Colonic mucosa (tissue), 4 donors: ENCODE measurements at places on chromosomes 2 and 18. TPM values are rescaled to one million over a fixed set of nuclear protein-coding genes. Genes with fewer than 3 reads are reported as not detected.

GRCh38 chr2:159399716-159400415 is 113.4 kb upstream of the WDSUB1 start:
- no peaks in the 10 kb centered on the region for H3K4me1 ChIP-seq
- no peak for DNase-seq
- no peaks in the 10 kb centered on the region for H3K27me3 ChIP-seq
- H3K36me3 ChIP-seq = no peaks in the 10 kb centered on the region

GRCh38 chr2:190791976-190792575 is 88.5 kb upstream of the GLS start:
- H3K4me3 ChIP-seq = no peak overlapping the region
- no peak for DNase-seq
- H3K36me3 ChIP-seq = no peaks in the 10 kb centered on the region
- H3K4me1 ChIP-seq = no peaks in the 10 kb centered on the region

- no peaks in the 10 kb centered on the region for H3K4me1 ChIP-seq
- no peak overlapping the region for H3K4me3 ChIP-seq
- H3K36me3 ChIP-seq = no peaks in the 10 kb centered on the region
- H3K27me3 ChIP-seq = no peaks in the 10 kb centered on the region
Measured at GRCh38 chr18:48847807-48848486, 102.8 kb downstream of the SMAD7 start.

GRCh38 chr2:137838255-137839092 is 125.8 kb upstream of the HNMT start:
- no peaks in the 10 kb centered on the region for H3K27me3 ChIP-seq
- H3K4me3 ChIP-seq = no peak overlapping the region
- H3K4me1 ChIP-seq = no peaks in the 10 kb centered on the region
- H3K27ac ChIP-seq = no peak overlapping the region

The ENOSF1 gene
- total RNA-seq = 51.7 TPM

DNA sequence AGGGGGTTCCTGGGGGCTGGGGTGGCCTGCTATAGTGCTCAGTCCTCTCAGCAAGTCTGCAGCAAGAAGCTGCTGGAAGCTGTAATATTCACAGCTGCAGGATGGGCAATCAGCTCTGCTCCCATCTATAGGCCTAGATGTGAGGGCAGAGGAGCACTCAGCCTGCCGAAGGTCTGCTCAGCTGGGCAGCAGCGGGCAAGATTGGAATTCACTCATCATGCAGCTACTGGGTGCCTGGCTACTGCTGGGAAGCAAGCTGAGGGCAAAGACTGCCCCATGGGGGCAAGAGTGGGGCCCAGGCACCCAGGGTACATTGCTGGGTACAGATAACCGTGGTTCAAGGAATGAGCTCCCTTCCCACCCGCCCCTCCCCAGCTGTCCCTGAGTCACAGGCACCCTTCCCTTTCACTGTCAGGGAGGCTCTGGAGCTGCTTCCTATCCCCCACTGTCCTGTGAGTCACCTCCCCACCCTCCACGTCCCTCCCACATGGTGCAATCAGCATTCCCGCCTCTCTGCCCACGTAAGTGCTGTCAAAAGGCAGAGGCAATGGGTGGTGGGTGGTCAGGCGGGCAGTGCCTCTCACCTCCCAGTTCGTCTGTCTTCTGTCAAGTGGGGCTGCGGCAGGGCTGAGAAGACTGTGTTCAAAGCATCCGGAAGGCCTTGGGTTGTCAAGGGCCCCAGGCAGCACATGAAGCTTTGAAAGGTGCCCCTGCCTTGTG is 169.2 kb downstream of the TRIM43 start:
- no peak overlapping the region for H3K27ac ChIP-seq
- H3K36me3 ChIP-seq = no peaks in the 10 kb centered on the region
- no peaks in the 10 kb centered on the region for H3K4me1 ChIP-seq
- DNase-seq = no peak
- H3K27me3 ChIP-seq = no peaks in the 10 kb centered on the region
- no peak overlapping the region for H3K4me3 ChIP-seq

The SLC19A3 gene
- total RNA-seq = 6.4 TPM

The KIAA2012 gene
- not detected for total RNA-seq

- no peak overlapping the region for H3K27ac ChIP-seq
- H3K4me1 ChIP-seq = no peaks in the 10 kb centered on the region
- no peak overlapping the region for H3K4me3 ChIP-seq
- H3K27me3 ChIP-seq = no peaks in the 10 kb centered on the region
- no peaks in the 10 kb centered on the region for H3K36me3 ChIP-seq
Measured at GRCh38 chr2:177460973-177461585, 68.5 kb downstream of the AGPS start.

- peak overlapping the region; percentile 11 for H3K4me3 ChIP-seq
- peaks cover 2% of the 10 kb centered on the region for H3K4me1 ChIP-seq
- H3K27ac ChIP-seq = no peak overlapping the region
- H3K36me3 ChIP-seq = no peaks in the 10 kb centered on the region
Measured at GRCh38 chr18:31042084-31042405, 497 bp downstream of the DSC3 start.

The PLEKHH2 gene
- 5.5 TPM for total RNA-seq

- H3K4me1 ChIP-seq = no peaks in the 10 kb centered on the region
- no peak overlapping the region for H3K27ac ChIP-seq
- DNase-seq = no peak
- no peaks in the 10 kb centered on the region for H3K36me3 ChIP-seq
- no peaks in the 10 kb centered on the region for H3K27me3 ChIP-seq
- no peak overlapping the region for H3K4me3 ChIP-seq
Measured at GRCh38 chr2:199624958-199625357, 167.2 kb upstream of the SATB2 start.

The CPLX4 gene
- not detected for total RNA-seq

The GCKR gene
- 0.22 TPM for total RNA-seq
